ENCODE measurements at places on chromosomes 2 and 18.

DNA sequence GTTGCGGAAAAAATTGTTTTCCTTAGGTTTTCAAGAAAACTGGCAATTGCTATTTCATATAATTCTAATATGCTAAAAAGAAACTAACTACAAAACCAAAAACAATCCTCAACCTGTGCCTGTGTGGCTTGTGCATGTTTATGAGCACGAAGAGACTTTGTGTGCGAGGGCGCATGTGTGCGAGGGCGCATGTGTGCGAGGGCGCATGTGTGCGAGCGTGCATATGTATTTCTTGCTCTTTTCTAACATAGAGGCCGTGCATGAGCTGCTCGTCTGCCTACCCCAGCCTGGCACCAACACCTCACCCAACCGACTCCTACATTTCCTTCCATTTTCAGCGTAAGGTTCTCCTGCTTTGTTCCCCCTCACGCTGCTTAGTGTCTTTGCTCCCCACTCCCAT is 211.6 kb downstream of the DOK6 start:
- DNase-seq = no peak

GRCh38 chr2:69082430-69082997 is 69.5 kb downstream of the ANTXR1 start:
- DNase-seq = no peak

GRCh38 chr2:133296401-133296800 is 271.9 kb downstream of the NCKAP5 start:
- no peak for DNase-seq

DNA sequence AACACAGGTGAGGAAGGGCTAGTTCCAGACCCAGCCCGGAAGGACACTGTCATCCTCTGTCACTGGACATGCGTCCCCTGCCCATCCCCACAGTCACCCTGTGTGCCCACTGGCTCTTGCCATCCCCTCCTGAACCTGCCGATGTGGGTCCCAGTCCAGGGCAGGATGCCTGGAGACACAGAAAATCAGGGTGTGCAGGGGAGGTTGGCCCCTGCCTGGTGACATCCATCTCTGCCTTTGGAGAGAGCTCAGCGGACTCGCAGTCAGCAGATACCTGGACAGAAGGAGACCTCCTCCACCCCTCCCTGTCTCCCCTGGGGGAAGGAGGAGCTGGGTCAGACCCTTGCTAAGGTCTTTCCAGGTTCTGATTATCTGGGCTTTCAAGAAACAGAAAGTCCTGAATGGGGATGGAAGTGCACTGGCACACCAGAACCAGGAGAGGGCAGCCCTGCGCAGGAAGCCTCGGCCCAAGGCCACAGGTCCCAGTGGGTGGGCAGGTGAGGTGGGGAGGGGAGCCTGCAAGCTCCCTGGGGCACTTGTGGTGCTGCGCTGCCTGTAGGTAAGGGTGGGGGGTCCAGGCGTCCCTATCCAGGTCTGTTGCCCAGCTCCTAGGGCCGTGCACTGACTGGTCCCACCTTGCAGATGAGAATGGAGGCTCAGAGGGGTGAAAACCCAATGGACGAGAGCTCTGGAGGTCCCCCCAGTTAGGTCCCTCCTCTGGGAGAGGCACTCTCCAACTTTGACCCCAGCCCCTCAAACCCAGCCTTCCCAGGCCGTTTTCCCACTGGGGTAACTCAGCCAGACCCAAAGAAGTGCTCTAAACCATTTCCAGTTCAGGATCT is 9.7 kb upstream of the OTOS start:
- DNase-seq = peak; percentile 46

DNA sequence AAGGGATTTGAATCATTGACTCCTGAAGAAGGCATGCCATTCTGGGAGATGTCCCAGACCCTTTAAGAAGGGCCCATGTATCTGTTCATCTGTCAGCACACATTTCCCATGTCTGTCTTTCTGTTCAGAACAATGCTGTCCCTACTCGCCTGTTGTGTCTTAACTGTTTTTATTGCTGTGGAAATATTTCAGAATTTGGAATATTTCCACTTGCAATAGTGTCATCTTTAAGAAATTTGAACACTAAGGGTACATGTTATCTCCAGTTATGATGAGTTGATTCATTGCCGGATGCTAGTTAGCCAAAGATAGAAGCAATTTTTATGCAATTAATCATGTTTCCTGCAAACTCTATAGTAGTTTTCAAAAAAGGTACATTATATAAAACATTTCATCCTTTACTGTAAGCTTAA is 36.9 kb upstream of the NT5C1B start:
- DNase-seq = no peak

GRCh38 chr2:212832211-212833195 is 293.9 kb upstream of the ERBB4 start:
- DNase-seq = no peak

DNA sequence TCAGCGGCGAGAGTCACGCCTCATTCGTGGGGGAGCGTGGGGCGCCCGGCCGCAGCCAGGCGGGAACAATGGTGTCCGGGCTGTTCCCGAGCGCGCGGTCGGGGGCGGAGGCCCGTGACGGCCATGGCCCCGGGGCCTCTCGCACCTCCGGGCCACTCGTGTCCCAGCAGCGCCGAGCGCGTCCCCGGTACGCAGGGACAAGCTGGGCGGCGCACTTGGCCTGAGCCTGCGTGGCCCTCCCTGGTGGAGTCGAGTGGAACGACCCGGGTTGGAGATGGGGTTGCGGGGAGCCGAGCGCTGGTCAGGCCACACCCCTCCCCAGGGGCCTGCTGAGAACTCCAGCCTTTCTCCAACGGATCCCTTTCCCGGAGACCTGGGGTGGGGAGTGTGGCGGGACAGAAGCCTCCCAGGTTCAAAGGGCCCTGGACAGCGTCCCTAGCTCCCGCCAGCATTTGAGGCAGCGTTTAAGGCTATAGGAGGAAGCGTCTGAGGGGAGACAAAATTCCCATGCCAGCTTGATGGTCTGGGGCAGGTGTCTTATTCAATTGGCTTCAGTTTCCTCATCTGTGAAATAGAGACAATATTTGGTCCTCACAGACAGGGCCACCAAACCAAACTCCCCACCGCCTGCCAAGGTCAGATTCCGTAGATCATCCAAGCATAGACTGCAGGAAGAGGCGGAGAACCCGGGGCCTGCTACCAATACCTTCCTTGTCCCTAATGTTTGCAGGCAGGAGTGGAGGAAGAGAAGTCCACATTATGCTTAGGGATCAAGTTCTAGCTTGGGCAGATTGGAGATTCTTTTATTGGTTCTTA is 553 bp downstream of the CNDP2 start:
- DNase-seq = no peak

DNA sequence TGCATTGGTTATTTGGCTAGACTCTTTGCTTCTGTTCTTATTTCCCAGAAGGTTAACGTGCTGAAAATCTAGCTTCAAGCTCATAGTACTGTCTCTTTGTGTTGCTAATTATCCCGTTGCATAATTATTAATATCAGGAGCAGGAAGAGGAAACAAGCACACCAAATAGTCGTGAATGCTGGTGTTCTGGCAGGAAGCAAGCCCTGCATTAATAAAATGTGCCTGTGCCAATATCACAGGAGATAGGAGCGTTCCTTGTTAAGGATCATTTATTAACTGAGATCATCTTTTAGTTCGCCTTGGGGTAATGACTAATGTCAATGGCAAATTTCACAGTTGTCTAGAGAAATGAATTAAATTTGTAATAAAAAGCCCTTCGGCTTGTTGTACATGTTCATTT is 893.0 kb upstream of the POU3F3 start:
- no peak for DNase-seq

- DNase-seq = no peak
Measured at GRCh38 chr2:201930831-201931230, 102.8 kb upstream of the FZD7 start.

DNA sequence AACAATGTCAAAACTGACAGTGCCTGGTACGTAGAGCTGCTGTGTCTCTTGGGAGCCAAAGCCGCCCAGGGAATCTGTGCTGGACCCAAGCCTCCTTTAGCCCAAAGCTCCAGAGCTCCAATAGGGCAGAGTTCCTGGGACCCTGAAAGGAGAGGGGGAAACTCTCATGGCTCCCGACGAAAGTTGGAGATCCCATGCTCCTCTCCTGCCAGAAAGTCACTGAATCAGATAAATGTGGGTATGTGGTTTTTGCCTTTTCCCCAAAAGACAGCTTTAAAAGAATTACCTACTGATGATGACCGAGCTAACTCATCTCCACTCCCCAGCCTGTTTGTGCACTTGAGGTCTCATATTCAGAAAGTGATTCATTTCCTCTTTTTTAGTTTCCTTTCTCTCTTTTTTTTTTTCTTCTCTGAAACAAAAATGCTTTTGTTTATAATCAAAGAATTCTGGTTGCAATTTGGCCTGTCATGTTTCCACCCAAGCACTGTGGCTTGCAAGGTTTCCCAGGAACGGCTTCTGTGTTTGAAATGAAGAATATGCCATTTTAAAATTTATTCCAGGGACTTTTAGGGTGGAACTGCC is 14.1 kb upstream of the PMAIP1 start:
- no peak for DNase-seq

GRCh38 chr2:45993476-45993991 is 303.7 kb upstream of the EPAS1 start:
- DNase-seq = peak; percentile 69

GRCh38 chr2:71896385-71897136 is 251.1 kb downstream of the CYP26B1 start:
- DNase-seq = no peak

GRCh38 chr2:727071-727470 is 49.9 kb upstream of the TMEM18 start:
- DNase-seq = no peak

DNA sequence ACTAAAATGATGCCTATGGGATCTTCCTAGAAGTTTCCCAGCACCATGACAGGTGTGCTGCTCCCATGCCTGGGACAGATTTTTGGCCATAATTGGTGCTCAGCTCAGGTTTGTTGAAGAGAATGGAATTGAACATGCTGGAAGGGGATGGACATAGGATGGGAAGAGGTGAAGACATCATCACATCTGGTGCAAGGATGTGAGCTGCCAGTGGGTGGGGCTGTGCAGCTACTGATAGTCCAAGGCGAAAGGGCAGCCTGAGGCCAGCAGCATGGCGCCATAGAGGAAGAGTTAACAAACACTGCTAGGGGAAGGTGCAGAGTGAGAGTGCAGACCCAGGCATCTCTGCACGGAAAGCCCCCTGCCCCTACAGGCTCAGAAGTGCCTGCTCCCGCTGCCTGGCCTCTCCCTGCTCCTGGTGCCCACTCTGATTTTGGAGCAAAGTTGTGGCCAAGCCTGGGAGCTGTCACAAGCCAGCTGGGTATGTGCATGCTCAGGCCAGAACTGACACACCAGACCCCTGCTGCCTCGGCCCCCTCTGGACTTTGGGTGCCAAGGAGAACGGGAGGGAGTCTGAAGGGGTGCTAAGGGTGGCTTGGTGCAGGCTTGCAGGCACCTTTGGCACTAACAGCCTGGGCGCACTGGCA is 178.6 kb downstream of the ZBTB7C start:
- DNase-seq = peak; percentile 61

DNA sequence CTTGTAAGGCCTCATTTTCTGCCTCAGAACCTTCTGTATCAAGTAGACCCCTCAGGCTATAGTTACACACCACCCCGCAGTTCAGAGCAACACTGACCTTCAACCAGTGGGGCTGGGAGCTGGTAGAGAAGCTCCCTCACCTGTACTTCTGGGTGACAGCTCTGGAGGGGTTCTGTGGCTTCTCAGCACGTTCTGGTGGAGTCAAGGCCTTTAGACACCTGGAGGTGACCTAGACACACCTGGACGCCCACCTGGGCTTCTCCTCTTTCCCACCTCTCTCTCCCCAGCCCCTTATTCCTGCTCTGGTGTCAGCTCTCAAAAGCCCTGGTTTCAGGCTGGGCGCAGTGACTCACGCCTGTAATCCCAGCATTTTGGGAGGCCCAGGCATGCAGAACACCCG is 7.3 kb upstream of the CIB4 start:
- no peak for DNase-seq

- no peak for DNase-seq
Measured at GRCh38 chr18:53153281-53153680, 813.3 kb downstream of the DCC start.

GRCh38 chr2:69624131-69624530 is 19.4 kb downstream of the AAK1 start:
- no peak for DNase-seq

DNA sequence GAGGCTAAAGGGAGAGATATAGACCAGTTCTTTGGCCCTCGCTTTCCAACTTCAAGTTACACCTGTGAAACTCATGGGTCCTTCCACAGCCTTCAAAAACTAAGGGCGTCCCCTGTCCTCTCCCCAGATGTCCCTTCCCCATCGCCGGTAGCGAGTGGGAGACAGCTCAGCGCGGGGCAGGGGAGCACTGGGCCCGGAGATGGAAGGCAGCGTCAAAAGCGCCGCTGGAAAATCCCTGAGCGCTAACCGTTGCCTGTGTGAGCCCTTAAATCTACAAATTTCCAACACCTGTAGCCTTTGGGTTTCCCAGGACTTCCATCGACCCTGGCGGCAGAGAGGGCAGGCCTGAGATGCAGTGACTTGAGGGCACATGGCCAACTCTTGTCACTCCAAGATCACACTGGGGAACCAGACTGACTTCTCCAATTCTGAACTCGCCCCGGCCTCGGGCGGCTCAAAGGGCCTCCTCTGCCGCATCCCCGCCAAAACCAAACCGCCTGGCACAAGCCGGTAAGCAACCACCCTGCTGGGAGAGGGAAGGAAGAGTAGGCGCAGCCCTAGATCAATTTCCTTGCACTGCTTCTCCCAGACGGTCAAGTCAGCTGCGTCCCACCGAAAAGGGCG is 879 bp upstream of the EPAS1 start:
- no peak for DNase-seq

DNA sequence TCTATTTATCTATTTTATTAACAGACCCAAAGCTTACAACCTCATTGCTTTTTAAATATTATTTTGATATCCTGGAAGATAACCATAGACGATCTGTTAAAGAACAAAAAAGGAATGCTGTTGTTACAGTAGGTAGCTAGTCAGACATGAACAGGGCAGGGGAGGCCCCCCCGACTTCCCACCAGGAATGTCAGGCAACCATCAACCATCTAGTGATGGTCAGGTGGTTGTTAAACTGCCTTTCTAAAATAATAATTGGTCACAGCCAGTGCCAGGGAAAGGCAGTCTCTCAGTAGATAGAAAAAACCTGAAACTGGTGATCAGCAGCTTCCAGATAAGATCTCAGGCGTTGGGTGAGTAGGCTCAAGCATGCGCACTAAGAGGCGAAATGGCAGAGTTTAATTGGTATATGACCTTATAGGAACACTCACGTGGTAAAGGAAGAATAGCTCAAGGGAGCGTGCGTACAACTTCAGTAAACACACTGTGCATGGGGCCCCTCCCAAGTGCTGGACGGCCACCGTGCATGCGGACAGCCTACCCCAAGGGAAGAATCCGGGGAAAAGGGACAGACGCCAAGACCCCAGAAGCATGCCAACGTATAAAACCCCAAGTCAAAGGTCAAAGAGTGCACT is 32.5 kb upstream of the CCL20 start:
- no peak for DNase-seq

- DNase-seq = no peak
Measured at GRCh38 chr18:79195716-79196683, 126.8 kb downstream of the ATP9B start.

All from neuronal stem cell (in vitro differentiated cells).